ENCODE measurements at places on chromosomes 3 and 15.
A peak's percentile ranks its signal among the peaks of the same experiment; 100 is the strongest.

GRCh38 chr3:185216607-185216958, 37.3 kb downstream of the EHHADH start:
- DNase-seq = no peak

DNA sequence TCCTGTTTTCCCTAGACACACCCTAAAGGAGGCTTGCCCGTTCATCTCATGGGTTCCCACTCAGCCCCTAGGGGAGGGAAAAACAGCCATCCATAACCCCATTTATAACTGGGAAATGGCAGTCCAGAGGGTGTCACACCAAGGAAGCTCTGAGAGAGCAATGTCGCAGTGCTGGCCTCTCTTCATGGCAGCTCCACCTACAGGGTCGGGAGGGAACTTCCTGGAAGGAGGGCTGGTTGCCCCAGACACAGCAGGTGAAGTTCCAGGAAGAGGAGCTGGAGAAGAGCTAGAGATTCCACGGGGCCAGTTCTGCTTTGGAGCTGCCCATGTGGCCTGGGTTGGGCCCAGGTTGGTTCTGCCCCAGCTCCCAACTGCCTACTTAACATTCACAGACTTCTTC, 22.3 kb upstream of the LINGO1 start:
- no peak for DNase-seq

GRCh38 chr3:17639765-17640164, 102.7 kb downstream of the TBC1D5 start:
- peak; percentile 51 for DNase-seq

- no peak for DNase-seq
Observed at GRCh38 chr15:64739577-64740143, 35.7 kb downstream of the RBPMS2 start.

DNA sequence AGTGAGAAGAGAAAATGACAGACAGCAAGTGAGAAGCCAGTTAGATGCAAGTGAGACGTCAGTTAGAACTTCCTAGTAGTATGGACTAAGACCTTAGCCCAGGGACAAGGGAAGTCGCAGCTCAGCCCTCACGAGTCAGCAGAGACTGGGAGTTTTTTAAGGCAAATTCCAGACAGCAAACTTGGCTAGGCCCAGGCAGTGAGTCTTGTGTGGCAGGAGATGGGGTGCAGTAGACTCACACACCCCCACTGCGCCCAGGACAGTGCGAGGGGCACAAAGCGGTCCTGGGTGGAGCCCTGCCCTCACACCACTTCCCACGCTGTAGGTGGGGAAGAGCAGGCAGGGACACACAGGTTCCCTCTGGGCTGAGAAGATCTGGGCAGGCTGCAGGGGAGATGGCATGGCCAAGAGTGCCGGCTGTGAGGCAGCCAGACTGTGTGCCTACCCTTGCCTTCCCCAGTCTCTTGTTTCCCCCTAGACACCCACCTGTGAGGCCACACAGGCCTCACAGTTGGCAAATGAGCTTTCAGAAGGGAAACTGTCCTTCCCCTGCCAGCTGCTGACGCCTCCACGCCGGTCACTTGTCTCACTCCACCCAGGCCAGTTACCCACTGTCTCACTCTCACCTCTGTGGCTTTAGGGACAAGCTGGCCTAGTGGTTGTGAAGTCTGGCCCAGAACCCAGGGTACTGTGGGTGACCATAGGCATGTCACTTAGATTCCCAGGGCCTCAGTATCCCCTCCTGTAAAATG, 13.7 kb upstream of the PRKCD start:
- DNase-seq = no peak

DNA sequence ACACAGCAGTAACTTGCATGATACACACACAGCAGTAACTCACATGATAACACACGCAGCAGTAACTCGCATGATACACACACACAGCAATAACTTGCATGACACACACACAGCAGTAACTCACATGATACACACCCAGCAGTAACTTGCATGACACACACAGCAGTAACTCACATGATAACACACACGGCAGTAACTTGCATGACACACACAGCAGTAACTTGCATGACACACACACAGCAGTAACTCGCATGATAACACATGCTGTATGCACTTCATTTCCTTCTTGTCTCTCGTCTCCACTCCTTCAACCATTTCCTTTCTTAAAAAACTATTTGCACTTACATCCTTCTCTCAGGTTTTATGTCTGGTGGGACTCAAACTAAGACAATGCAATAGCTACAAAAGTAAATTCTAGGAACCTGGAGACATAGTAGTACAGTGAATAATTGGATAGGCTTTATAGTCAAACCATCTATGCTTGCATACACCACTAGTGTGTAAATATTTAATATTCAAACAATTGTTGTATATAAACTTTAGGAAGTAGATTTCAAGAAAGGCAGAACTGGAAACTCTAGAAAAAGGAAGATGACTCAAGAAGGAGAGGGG, 130.8 kb downstream of the UACA start:
- DNase-seq = no peak

DNA sequence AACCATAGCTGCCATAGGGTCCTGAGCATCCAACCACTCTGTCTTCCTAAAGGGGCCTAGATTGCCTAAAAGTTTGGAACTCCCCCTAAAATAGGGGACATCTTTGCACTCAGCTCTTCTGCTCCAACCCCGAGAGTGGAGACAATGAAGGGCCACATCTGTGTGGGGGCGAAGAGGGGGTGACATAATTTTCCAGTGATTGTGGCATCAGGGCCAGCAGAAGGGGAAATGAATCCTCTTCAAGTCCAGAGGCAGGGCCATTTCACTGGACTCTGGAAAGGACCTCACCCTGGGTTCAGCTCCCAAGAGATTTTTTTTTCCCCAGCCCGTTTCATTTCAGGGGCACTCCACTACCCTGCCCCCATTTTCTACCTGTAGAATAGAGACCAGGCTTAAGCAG, 4.6 kb upstream of the ANKRD63 start:
- DNase-seq = no peak

DNA sequence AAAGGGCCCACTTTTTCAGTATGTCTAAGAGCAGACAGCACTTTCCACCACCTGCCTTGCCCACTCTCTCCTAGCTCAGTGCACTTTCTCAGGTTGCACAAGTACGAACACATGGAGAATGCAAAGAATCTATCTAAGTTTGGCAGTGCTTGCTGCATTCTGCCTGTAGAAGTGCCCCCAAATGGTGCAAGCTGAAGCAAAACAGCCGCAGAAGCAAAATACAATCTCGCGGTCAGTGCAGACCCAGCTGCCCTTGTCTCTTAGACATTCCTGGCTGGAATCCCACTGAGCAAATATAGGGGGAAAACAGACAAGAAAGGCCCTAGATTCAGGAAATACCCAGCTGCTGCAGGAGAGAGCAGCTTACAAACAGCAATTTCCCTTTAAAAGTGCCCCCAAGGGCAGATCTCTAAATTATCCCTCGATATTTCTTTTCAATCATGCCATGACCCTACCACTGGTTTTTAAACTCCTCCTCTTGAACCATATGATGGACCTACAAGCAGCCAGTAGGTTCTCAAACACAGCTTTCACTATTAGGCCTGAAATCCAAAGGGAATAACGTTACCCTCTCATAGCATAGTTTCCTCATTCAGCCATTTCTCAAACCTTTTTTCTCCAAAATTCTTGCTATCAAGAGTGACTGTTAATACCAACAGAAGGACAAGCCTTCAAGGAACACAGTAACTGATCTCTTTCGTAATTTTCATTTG, 67.0 kb downstream of the TNIK start:
- DNase-seq = no peak

DNA sequence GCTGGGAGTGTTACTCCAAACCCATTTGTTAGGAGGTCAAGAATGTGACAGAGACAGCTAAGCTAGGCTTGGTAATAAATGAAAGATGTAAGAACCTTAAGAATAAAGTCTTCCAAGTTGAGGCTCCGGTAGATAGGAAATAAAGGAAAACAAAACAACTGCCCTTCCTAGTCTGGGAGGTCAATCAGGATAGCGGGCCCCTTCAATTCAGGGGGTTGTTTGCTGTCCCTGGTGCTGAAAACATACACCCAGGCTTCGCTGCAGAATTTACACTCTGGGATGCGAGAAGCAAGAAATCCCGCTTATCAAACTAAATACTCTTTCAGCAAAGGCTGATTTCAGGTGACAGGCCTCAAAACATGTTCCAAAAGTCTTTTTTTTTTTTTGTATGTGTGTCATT, 393.4 kb downstream of the NTRK3 start:
- no peak for DNase-seq

GRCh38 chr3:5732081-5732480, 544.6 kb downstream of the EDEM1 start:
- no peak for DNase-seq

GRCh38 chr15:77143616-77144015, 72.7 kb upstream of the TSPAN3 start:
- no peak for DNase-seq

DNA sequence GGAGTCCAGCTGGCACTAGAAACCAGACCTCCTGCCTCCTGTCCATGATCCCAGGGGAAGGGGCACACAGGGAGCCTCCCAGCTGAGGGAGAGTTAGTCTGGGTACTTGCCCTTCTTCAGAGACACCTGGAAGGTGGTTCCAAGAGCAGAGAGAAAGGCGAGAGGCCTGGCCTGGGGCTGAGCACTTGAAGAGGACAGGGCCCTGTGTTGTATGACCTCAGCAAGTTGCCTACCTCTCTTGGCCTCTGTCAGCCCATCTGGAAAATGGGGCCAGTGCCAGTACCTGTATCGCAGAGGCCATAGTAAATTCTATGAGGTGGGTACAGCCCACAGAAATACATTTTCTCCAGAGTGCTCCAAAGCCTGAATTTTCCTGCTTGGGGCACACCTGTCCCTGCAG, 19.5 kb downstream of the PTH1R start:
- DNase-seq = no peak

GRCh38 chr3:157441102-157441624, 4.5 kb downstream of the PTX3 start:
- DNase-seq = no peak

- peak; percentile 3 for DNase-seq
Observed at GRCh38 chr15:85676342-85677098, 118.2 kb downstream of the KLHL25 start.

DNA sequence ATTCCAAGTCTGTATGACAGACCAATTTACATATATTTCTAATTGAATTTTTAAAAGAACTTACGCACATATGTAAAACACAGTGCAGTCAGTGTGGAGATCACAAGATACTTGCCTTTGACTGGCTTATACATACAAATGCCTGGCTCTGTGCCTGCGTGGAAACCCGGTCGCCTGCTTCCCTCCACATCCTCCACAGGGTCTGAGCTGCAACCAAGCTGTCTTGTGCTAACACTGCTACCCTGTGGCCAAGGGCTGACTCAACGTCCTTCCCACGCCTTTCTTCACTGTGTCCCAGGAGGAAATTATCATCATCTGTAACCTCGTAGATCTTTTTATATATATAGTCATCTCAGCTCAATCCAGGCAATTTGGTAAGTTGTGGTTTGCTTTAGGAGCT, 117.0 kb downstream of the WNT7A start:
- no peak for DNase-seq

DNA sequence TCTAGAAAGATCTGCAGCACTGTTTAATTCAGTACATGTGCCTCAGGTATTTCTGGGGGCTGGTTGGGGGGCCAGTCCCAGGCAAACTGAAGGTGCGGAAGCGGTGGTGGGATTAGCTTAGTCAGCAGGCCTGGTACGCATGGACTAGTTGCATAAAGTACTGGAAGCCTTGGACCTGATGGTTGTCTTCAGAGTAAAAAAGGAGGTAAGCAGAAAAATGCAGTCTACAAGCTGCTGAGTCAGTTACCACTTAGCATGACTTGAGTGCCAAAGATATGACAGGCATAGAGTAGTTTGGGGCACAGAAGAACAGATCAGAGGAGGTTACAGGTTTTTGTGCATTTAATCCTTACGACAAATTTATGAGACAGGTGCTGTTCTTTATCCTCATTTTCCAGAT, 19.9 kb upstream of the GOLGA8J start:
- no peak for DNase-seq

- DNase-seq = no peak
Observed at GRCh38 chr3:57120040-57120439, 45.1 kb downstream of the IL17RD start.

DNA sequence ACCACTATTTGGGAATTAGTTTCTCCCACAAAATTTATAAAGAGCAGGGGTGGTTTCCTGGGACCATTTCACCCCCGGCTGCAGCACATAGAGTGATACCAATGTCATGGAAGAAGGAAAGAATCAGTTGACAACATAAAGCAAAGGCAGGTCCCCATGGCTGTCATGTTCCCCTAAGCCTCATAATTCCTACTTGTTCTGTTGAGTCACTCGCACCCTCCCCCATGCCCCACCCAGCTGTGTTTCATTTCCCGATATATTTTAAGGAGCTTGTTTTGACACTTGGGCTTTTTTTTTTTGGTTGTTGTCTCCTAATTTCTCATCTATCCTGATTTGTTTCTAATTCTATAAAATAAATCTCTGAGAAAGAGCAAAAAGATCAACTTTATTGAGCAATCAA, 24.9 kb downstream of the ERC2 start:
- DNase-seq = no peak

DNA sequence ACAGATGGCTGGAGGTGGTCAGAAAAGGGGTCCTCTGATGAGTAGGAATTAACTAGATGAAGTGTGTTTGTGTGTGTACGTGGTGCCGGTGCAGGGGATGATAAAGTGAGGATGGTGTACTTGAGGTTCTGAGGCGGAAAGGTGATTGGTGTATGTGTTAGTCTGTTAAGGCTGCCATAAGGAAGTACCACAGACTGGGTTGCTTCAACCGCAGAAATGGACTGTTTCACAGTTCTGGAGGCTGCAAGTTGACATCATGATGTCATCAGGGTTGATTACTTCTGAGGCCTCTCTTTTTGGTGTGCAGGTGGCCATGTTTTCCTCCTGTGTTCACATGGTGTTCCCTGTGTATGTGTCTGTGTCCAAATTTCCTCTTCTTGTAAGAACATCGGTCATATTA, 202.4 kb upstream of the RGMA start:
- no peak for DNase-seq

DNA sequence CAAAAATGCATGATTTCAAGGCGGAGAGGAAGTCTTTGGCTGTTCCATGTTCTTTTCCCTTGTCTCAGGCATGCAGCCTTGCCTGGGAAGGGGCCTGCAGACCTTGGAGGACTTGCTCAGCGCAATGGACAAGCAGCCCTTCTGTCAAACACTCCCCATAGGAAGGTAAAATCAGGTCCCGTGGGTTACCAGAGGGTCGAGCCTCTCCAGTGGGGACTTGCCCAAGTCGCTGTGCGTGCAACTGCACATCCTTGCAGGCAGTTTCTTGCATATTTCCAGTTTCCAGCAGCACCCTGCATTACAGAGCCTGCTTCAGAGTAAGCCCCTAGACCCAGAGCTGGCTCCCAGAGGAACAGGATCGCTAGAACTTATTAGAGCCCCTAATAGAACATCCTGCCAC, 75.5 kb upstream of the KLF13 start:
- DNase-seq = no peak

DNA sequence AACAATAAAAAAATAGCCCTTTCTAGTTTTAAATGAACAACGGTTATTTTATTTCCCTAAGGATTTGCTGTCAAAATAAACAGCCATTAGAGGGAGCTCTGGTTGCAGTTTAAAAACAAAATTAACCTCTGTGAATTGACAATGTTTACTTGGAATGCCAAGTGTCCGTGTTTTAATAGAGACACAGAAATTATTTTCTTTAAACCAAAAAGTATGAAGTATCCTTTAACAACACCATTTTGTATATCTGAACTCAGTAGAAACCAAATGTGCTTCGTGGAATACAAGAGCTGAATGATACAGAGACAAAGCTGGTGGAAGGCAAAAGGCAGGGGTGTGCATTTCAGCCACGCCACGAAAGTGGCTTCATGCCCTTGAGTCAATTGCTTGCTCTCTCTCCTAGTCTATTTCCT, 74.4 kb downstream of the MOBP start:
- no peak for DNase-seq

Data from PC-9 (cell line).